ENCODE measurements at places on chromosomes 5 and 9. TPM values are rescaled to one million over a fixed set of nuclear protein-coding genes. Genes with fewer than 3 reads are reported as not detected.
A peak's percentile ranks its signal among the peaks of the same experiment; 100 is the strongest.

GRCh38 chr5:79413112-79413511 lies 100.8 kb downstream of the HOMER1 start:
- DNase-seq, result no peak

DNA sequence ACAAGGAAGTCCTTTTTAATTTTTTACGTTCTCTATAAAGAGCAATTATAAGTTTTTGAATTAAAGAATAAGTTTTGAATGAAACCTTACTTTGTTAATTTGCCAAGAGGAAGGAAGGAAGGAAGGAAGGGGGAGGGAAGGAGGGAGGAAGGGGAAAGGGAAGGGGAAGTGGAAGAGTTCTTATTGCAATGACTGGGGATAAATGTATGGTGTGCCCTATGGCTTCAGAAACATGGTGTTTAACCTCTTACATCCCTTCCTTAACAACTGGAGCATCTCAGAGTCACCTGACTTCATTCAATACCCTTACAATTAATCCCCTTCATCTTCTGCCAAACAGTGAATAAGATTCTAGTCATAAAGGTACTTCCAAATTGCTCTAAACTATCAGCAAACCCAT lies 16.0 kb downstream of the CEMIP2 start:
- DNase-seq, result no peak

The COX7C gene
- 332 TPM for total RNA-seq

DNA sequence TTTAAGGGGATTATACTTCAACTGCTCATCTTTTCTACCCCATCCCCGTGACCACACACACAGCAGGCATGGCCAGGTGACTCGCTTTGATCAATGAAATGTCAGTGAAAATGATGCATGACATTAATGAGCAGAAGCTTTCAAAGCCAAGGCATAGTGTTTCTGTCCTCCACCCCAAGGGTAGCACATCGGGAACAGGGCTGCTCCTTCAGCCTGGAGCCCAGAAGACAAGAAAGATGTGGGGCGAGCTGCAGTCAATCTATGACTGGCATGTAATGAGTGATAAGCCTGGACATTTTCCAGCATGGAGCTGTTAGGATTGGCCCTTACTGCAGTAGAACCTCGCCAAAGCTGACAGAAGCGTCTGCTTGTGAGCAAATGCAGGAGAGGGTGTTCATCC lies 122.6 kb upstream of the IRX2 start:
- DNase-seq, result peak; percentile 28

DNA sequence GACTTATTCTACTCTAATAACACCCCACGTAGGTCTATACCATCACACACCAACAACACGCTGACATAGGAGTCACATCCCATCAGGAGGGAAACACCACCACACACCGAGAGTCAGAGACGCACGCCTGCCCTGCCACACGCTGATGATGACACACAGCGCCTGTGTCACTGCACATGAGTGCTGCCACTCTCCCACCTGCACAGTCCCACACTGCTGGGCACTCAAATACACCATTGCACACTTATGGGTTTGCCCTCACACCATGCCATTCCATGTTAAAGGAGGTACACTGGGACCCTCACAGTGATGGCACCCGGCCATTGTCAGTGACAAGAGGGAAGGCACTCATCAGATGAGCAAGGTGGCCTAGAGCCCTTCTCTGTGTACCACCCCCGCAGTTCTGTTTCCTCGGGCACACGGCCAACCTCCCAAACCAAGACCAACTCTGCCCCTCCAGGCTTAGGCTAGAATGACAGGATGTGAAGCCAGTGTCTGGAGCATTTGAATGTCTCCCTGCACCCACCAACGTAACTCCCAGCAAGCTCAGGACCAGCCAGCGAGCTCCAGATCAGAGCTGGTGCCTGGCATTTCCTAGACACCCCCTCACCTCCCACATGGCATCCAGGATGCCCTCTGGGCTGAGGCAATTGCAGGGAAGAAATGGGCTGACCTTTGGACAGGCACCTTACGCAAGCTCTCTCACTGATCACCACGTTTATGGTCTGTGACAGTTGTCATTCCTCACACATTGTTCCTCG lies 3.6 kb upstream of the CPLX2 start:
- DNase-seq, result no peak

GRCh38 chr5:90994796-90995195 lies 388.3 kb downstream of the ARRDC3 start:
- no peak for DNase-seq

The HAVCR1 gene
- total RNA-seq, result not detected

GRCh38 chr5:158153508-158153907 lies 294.6 kb upstream of the CLINT1 start:
- no peak for DNase-seq

GRCh38 chr5:34722183-34722582 lies 66.1 kb downstream of the RAI14 start:
- no peak for DNase-seq

The CEP72 gene
- total RNA-seq, result 11.9 TPM

DNA sequence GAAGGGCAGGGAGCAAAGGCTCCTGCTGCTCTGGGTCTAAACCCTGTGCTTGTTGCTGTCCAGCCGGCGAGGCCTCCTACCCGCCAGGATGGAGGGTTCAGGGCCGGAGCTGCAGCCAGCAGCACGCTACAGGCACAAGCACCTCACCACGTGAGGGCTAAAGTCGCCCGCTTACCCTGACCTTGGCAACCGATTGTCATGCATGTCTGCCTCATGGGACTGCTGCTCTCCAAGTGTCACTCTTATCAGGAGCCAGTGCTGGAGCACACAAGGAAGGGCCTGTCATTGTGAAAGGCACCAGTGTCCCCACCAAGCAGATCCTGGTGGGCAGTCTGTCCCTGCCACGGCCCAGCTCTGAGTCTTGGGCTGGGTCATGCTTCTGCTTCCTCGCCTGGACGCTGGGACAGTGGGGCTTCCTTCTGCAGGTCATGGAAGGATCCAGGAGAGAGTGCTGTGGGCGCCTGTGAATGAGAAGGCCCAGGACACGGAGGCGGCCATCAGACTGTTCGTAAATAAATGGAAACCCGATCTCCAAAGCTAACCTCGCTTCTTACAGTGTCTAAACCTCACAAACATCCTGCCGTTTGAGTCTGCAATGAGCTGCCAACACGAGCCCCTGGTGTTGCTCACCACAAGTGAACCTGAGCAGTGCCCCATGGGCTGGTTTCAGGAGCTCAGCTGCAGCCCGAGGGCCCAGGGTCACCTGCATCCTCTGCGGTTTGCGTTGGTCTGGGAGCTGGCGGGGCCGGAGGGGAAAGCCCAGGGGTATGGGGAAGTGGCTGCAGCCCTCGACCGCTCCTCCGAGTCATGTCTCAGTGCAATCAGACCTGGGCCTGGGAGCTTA lies 58.2 kb upstream of the RXRA start:
- DNase-seq, result no peak

DNA sequence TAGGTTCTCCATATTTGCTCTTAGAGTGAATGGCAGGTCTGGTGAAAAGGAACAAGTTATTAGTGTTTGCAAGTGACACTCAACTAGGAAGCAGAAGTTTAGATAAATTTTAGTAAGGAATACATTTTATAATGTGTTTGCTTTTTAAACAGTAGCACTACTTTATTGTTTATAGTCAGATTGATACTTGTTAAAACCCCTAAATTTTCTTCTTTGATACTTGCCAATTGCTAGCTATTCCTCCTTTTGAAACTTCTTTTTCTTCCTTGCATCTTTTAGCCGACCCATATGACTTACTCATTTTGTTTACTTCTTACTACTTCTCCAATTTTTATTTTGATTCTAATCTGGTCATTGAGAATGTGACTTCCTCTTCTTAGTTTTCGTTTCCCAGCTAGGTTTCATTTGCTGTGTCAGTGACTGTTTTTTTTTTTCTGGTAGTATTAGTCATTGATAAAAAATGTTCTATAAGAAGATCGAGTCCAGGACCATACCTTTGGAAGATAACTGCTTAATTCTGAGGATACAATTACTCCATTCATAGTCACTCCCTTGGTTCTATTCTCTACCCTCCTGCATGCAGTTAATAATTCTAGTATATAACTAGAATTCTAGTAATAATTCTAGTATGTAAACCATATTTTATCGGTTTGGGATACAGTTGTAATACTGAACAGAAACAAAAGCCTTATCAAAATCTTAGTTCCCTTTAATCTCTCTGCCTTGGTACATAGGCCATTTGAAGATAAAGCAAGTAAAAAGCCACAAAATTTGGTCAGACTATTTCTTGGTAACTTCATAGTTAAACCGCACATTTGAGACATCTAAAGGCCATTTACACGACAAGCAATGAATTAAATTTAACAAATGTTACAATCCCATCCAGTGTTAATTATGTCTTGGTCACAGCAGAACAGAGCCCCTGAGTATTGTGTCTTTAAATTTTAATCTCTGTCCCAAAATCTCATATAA lies 2.8 kb upstream of the RICTOR start:
- DNase-seq, result no peak

The PCDHGA2 gene
- total RNA-seq, result 5.3 TPM

The COL15A1 gene
- total RNA-seq, result 9.6 TPM

GRCh38 chr9:123637945-123638634 lies 282.1 kb downstream of the CRB2 start:
- DNase-seq, result no peak

DNA sequence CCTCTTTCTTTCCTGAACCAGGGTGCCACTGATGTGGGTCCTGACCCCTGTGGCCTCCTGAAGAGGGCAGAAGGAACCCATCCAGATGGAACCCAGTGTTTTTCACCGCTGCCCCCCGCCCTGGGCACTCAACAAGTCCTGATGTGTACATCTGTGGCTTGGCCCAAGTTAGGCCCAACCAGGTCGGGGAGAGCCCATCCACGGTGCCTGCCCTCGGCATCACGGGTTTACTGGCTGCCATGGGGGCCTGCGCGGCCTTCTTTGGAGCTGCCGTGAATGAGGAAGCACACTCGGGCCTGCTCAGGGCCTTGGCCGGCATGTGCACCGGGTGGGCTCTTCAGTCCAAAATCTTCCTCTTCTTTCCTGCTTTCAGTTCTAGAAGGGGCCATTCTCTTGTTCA lies 5.8 kb downstream of the ECSCR start:
- no peak for DNase-seq

DNA sequence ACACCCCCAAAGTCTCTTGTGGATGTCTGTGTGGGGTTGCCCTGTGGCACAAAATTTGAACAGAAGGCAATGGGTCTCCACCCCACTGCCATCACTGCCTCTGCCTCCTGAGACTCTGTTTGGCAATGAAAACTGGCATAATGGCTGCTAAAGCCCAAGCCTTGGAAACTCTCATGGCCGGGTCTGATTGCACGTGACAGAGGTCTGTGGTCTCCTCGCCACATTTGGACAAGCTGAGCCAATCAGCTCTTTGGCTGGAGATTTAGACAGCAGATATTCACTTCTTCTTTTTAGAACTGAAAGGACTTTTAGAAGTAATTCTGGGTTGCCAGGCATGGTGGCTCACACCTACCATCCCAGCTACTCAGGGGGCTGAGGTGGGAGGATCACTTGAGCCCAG lies 5.5 kb downstream of the GGTA1 start:
- no peak for DNase-seq

- peak; percentile 78 for DNase-seq
Observed at GRCh38 chr9:127131871-127132270, 9.4 kb upstream of the ANGPTL2 start.

The EXOC3 gene
- 49.5 TPM for total RNA-seq

The TAF11L5 gene
- total RNA-seq, result not detected

DNA sequence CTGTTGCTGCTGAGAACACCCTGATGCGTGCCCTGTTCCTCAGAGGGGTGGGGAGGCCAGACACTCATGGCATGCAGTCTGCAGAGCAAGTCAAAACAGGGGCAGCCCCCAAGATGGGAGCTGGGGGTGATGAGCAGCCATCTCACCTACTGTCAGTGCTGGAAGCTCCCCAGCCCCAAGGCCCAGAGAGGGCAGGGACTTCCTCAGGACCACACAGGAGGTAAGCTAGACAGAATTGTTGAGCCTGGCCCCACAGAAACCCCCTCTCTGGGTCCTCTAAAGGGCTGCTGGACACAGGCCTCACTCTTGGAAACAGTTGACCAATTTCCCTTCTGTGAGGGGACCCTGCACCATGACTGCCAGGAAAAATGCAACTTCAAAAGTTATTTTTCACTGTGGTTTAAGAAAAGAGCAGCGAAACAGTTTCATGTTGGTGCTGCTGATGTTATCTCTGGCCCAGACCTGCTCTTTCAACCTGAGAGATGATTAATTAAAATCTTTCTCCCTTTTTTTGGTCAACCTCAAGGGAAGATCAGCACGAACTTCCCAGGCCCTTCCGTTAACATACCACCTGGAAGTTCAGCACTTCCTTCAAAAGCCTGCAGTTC lies 9.6 kb downstream of the CSF2 start:
- no peak for DNase-seq

- no peak for DNase-seq
Observed at GRCh38 chr5:41364346-41364745, 146.1 kb downstream of the PLCXD3 start.

The CBY3 gene
- not detected for total RNA-seq

DNA sequence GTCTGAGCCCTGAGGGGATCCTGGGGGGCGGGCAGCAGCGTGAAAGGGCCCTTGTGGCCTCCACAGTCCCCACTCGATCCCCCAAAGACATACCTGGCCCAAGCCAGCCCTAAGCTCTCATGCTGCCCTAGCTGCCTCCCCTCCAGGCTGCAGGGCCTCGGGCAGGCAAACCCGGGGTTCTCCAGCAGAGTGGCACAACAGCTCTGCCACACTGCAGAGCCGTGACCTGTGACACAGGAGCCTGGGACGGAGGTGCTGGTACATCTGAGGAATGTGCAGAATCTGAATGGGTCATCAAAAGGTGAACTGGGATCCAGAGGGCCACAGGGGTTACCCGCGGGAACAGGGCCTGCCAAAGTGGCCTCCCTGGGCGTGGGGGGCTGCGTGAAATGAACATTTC lies 163.2 kb downstream of the DAB2IP start:
- DNase-seq, result peak; percentile 40

The DMRT3 gene
- not detected for total RNA-seq

- DNase-seq, result no peak
Observed at GRCh38 chr9:72703574-72703973, 182.2 kb downstream of the TMC1 start.

The SPATA31D1 gene
- not detected for total RNA-seq

The DOCK8 gene
- 15.1 TPM for total RNA-seq

The FAM169A gene
- 2.9 TPM for total RNA-seq

DNA sequence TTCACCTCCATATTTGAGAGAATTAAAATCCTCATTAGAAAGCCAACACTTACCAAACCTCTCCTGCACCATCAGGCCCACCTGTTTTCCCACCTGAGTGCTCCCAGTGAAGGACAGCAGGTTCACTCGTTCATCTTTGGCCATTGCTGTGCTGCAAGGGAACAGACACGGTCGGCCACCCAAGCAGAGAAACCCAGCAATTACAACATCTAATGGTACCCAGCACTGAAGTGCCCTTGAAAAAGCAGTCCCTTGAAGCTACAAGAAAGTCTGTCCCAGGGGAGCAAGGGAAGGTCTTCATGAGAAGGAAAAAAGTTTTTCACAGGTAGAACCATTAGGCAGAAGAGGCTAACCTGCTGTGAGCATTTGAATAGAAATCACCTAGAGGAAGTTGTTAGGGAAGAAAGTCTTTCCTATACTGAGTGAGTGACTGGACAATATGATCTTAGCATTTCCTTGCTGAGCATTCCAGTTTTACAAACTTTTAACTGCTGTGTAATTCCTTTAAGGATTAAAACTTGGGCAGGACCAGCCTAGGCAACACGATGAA lies 26.7 kb downstream of the ALDH7A1 start:
- DNase-seq, result no peak

The STPG3 gene
- not detected for total RNA-seq

GRCh38 chr5:132487841-132488555 lies 2.6 kb downstream of the IRF1 start:
- peak; percentile 71 for DNase-seq

The ARID3C gene
- total RNA-seq, result 0.23 TPM

- no peak for DNase-seq
Observed at GRCh38 chr5:52856564-52856963, 68.8 kb downstream of the ITGA1 start.

GRCh38 chr5:55175781-55176175 lies 2.8 kb upstream of the CDC20B start:
- no peak for DNase-seq

Data from lower leg skin (tissue), 4 donors.